ENCODE measurements at places on chromosomes 4 and X. TPM values are rescaled to one million over a fixed set of nuclear protein-coding genes. Genes with fewer than 3 reads are reported as not detected.

Gene AFP
- 0.99 TPM for total RNA-seq

Gene TCEAL7
- 8.4 TPM for total RNA-seq

Gene PHOX2B
- total RNA-seq = not detected

Gene SLC6A8
- total RNA-seq = 26.7 TPM

Gene F8A1
- total RNA-seq = 16.7 TPM

Gene CSN1S1
- total RNA-seq = not detected

Gene UGT8
- 1.1 TPM for total RNA-seq

Gene GPR143
- total RNA-seq = not detected

Gene PCDH11X
- 3.6 TPM for total RNA-seq

Gene LYAR
- 9.6 TPM for total RNA-seq

Gene TMEM154
- total RNA-seq = 5.1 TPM

Gene KIF4A
- total RNA-seq = 0.66 TPM

Gene FAM47A
- total RNA-seq = not detected

Gene SHROOM3
- 51.3 TPM for total RNA-seq

Gene CT47C1
- total RNA-seq = not detected

Gene NPY1R
- total RNA-seq = 40.2 TPM

Gene GAGE12G
- total RNA-seq = not detected

Gene LRIT3
- 0.26 TPM for total RNA-seq

Gene GAGE12E
- not detected for total RNA-seq

Gene USP26
- total RNA-seq = not detected

Measured in aorta (tissue), 5 donors.